ENCODE measurements at places on chromosomes 5 and 9. TPM values are rescaled to one million over a fixed set of nuclear protein-coding genes. Genes with fewer than 3 reads are reported as not detected.
A peak's percentile ranks its signal among the peaks of the same experiment; 100 is the strongest.

Gene IFNE
- not detected for total RNA-seq

Gene FAM120A
- 65.2 TPM for total RNA-seq

GRCh38 chr5:4737868-4738267 lies 402.3 kb upstream of the ADAMTS16 start:
- DNase-seq: no peak

Gene DAB2
- total RNA-seq: 46.4 TPM

GRCh38 chr5:92801911-92802310 lies 779.1 kb downstream of the NR2F1-AS1 start:
- DNase-seq: no peak

DNA sequence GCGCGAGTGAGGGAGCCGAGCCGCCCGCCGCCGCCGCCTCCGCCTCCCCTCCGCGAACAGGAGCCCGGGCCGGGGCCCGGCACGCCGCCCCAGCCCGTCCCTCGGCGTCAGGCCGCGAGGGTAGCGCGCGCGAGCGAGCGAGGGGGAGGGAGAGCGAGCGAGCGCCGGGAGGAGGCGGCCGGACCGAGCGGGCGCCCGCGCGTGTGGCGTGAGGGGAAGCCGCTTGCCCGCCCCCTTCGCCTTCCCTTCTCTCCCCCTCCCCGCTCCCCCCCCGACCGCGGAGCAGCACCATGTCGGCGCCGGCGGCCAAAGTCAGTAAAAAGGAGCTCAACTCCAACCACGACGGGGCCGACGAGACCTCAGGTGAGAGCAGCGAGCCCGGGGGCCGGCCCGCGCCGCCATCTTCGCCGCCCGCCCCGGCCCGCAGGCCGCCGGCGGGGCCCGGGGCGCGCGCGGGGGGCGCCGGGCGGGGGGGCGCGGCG lies 312 bp downstream of the SET start:
- peak; percentile 79 for DNase-seq

DNA sequence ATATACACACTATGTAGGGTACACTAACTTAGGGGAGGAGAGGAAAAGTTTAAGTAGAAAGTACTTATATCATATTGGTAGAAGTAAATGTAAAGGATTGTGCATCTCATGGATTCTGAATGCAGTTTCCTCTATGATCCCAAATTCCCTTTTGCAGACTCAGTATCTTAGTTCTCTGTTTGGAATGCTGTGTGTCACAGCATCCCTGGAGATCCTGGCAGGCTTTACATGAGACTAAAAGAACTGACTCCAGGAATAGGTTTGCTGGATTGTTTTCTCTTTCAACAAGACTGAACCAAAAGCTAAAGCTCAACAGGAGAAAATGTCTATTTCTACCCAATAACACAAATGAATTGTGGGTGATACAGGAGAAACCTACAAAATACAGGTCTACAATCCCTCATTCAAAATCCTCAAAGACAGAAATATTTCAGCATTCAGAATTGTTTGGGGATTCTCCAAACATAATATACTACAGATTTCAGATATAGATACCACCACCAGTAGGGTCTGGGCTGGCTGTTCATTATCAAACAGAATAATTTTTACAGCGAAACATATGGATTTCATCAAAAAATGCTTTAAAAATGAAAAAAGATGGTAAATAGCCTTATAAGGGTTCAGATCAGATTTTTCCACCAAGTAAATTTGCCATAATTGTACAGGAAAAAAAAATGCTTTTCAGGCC lies 324.7 kb upstream of the GRAMD2B start:
- no peak for DNase-seq

DNA sequence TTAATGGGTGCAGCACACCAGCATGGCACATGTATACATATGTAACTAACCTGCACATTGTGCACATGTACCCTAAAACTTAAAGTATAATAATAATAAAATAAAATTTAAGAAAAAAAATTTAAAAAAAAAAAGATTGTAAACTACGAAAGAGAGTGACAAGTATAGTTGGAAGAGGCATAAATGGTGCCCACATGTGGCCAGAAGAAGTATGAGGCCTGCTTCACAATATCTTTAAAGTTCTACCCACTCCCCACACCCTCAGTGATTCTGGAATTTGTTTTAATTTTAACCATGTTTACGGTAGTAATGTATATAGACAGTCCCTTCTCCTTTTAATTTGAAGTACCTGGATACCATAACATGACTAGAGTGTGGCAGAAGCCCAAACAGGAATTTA lies 172.7 kb downstream of the CHSY3 start:
- no peak for DNase-seq

Gene GPR151
- total RNA-seq: not detected

DNA sequence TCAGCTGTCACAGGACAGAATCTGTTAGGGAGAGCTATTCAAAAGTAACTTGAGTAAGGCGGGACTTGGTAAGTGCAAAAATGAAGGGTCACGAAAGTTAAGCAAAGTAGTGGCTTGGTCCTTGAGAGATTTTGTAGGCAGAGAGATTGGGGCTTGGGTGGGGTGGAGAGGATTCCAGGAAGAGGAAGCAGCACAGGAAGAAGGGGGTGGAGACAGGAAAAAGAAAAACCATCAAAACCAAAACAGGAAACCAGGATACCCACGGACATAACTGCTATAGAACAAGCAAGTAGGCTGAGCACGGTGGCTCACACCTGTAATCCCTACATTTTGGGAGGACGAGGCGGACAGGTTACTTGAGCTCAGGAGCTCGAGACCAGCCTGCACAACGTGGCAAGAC lies 3.7 kb downstream of the ROPN1L start:
- no peak for DNase-seq

Gene PKD2L2
- total RNA-seq: 0.20 TPM

Gene CKMT2
- 28.3 TPM for total RNA-seq

Gene FCN2
- 0.25 TPM for total RNA-seq

DNA sequence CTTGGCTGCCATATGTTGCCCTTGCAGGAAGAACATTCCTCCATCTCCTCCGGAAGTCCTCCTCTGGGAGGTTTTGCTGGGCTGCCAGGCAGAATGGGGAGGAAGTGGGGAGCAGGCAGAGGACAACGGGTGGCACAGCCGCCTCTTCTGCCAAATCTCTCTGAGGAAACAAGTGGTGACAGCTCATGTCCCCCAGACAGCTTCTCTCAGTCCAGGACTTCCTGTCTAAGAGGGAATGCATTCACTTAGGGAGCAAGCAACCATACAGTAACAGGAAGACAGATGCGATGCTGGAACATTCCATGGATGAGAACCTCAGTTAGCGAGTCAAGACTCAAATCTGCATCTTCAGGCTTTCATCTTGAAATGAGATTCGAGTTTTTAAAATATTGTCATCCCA lies 701.0 kb downstream of the SEMA5A start:
- DNase-seq: no peak

Gene TMOD1
- total RNA-seq: 46.6 TPM

GRCh38 chr9:115416299-115416698 lies 298.3 kb upstream of the TNC start:
- no peak for DNase-seq

Gene PLPP7
- total RNA-seq: 11.9 TPM

GRCh38 chr5:170843870-170844269 lies 17.9 kb upstream of the RANBP17 start:
- no peak for DNase-seq

- peak; percentile 23 for DNase-seq
Measured at GRCh38 chr5:125043781-125044391, 297.4 kb upstream of the ZNF608 start.

Gene DMRTA1
- 0.10 TPM for total RNA-seq

DNA sequence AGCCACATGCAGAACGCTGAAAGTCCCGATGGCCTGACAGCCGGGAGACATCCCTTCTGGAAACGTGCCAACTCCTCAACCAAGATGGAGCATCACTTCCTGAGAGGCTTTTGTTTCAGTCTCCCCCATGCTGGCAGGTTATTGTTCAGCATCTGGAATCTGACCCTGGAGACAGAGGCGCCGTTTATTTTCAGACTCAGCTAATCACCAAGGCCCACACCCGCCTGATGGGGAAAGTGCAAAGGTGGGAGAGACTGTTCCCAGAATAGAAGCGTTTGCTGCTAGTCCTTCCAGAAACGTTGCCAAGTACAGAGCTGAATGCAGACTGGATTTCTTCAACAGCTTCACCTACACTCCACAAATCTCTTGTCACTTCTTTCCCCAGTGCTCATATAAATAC lies 41.8 kb upstream of the S1PR3 start:
- peak; percentile 57 for DNase-seq

DNA sequence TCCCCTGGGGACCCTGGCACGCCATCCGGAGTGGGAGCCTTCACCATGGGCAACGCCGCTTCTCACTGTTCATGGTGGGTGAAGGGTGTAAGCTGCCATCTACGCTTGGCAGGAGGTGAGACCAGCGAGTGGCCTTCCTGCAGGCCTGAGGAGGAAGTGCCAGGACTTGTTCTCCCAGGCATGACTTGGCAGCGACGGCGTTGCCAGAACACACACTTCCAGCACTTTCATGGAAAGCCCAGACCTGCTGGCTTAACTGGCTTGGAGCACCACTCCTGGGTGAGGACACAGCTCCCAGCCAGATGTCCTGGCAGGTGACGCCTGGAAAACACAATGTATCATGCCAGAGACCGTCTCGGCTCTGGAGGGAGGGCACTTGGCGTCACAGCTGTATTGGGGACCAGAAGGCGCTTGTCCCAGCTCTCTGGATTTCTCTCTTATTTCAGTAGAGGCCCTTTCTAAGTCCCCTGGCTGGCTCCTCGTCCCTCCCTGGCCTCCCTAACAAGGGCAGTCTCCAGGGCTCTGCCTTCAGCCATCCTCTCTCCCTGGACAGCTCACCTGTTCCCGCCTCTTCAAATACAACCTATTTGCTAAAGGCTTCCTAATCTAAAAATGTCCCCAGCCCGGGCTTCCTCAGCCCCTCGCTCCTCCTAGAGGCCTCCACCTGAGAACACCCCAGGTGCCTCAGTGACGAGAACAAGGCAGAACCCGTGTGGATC lies 188.3 kb downstream of the OLFM1 start:
- no peak for DNase-seq

- no peak for DNase-seq
Measured at GRCh38 chr5:135332519-135333150, 66.4 kb downstream of the MACROH2A1 start.

Gene CD180
- 0.67 TPM for total RNA-seq

DNA sequence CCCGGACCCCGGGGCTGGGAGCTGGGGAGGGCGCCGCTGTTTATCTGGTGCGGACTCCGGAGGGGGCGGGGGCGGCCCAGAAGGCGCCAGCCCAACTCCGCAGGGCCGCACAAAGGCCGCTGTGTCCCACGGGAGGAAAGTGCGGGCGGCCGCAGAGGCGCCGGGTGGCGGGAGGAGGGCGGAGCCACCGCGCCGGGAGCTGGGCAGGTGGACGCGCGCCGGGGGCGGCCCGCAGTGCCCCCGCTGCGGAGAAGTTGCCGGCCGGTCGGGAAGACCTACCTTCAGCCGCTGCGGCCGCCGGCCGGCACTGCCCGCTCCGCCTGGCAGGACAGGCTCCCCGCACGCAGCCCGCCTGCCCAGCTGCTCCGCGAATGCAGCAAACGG lies 43.6 kb downstream of the NACC2 start:
- DNase-seq: no peak

Gene OR1Q1
- not detected for total RNA-seq

GRCh38 chr9:88789785-88790184 lies 201.5 kb upstream of the S1PR3 start:
- no peak for DNase-seq

GRCh38 chr9:95927271-95928004 lies 51.9 kb downstream of the ERCC6L2 start:
- DNase-seq: no peak

DNA sequence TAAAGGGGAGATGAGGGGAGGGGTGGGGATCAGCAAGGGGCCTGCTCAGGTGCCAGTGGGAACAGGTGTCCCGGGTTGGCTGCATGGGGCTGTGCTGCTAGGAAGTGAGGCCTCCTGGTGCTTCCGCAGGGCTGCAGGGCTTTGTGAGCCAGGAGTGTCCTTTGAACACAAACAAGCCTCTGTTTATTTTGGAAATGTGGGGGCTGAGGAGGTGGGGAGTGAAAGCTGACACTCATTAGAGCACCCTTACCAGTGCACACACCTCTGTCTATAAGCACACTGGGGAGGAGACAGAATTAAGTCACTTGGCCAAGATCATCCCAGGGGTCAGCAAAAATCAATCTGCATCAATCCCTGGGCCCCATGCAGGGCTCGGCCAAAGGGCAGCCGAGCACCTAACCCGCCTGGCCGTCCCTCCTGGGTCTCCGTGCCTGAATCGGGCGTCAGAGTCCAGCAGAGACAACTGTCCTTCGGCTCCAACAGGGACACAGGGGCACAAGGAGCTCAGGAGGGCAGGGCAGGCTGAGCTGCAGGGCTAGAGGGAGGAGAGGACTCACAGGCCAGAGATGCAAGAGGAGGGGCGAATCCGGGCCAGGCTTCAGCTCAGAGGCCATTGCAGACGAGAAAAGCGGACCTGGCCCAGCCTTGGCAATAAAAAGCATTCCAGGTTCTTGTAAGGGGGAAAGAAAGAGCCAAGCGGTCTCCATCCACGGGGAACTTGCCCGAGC lies 99.8 kb downstream of the VAV2 start:
- DNase-seq: no peak

Gene TICAM2
- 5.2 TPM for total RNA-seq

All from ovary (tissue), 10 donors.